NCI-H1417 (cell line): ENCODE measurements at places on chromosomes 16 and 17.

GRCh38 chr17:72119873-72120641 is 763 bp upstream of the SOX9 start:
- DNase-seq, result no peak

DNA sequence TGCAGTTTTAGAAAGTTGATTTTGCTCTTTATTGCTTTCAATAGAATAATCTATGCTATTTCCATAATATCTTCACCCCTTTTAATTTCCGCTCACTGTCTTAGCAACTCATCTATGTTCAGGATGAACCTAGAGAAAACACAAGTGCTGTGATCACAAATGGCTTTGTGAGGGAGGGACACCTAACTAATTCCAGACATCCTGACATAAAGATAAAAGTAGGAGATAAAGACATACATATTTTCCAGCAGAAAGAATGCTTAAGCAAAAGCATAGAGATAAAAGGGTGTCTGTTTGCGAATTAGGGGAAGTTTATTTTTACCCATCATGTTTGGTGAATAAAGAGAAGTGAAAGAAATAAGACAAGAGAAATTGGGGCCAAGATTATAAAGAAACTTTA is 254.2 kb downstream of the KCNJ2 start:
- no peak for DNase-seq

- no peak for DNase-seq
These were observed 7.8 kb downstream of the PLCG2 start for GRCh38 chr16:81786868-81787267.

DNA sequence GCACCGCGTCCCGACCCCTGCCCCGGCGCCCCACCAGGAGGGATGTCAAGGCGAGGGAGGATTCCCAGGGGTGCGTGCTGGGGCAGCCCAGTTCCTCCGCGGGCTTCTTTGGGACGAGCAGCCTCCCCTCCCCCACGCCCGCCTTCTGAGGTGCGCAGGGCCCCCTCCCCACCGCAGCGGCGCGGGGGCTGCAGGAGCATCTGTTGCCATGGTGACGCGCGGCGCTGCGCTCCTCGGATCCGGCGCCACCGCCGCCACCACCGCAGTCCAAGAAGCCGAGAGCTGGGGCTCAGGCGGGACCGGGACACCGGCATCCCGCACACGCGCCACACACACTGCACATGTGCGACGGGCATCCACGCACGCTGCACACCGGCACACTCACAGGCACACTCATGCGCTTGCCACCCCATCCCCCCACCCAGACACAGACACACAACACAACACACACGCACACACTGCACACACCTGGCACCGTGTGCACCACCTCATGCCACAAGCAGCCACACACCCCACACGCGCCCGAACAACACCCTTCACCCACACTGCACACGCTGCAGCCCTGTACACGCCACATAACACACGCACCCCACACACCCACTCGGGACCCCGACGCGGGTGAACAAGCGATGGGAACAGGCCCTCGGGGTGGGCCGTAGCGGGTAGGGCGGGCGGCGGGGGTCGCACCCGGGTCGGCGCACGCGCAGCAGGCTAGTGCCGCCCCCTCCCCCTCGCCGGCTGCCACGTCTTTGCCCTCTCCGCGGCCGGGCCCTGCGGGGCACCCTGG is 17.0 kb downstream of the ENPP7 start:
- DNase-seq, result peak; percentile 19

DNA sequence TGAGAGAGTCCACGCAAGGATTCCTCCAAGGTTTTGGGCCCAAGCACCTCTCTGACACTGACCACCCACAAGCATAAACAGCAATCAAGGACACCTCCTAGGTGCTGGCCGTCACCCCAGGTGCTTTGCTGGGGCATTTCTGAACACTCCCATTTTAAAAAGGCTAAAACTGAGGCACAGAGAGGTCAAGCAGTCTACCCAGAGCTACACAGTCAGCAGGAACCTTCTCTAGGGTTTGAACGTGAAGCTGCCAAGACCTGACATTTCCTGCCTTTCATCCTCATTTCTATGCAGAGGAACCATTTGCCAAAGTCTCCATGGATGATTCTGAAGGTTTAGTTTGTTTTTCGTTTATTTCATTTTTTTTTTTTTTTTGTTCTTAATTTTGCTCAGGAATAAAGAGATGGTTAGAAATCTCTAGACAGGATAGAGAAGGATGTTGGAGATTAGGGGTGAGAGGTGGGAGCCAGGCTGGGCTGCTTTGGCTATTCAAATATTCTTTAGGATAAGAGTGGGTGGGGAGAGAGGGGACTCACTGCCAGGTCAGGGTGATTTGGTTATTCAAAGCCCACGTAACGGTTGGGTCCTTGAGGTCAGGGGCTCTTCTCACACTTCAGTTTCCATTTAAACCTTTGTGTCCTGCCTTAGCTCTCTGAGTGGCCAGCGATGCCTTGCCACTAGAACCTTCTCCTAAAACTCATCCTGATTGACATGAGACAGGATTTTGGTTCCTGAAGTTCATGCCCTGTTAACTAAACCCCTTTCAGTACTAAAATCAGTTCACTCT is 6.2 kb downstream of the PLCG2 start:
- DNase-seq, result no peak

DNA sequence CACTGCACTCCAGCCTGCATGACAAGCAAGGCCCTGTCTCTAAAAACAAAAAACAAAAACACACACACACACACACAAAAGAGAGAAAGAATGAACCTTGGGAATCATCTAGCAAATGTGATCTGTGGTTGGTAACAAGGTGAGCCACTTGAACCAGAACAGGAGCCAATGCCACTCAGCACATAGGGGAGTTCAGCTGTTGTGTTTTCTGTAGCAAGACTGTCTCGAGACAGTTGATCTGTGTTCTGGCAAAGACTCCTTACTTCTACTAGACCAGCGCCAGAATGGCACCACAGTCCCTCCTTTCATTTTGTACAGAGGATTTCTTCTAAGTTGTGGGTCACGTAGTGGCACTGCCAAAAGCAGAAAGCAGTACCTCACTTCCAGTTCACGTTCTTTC is 20.7 kb downstream of the ATP2A1 start:
- no peak for DNase-seq

- no peak for DNase-seq
These were observed 16.5 kb upstream of the NSMCE1 start for GRCh38 chr16:27284865-27285675.

DNA sequence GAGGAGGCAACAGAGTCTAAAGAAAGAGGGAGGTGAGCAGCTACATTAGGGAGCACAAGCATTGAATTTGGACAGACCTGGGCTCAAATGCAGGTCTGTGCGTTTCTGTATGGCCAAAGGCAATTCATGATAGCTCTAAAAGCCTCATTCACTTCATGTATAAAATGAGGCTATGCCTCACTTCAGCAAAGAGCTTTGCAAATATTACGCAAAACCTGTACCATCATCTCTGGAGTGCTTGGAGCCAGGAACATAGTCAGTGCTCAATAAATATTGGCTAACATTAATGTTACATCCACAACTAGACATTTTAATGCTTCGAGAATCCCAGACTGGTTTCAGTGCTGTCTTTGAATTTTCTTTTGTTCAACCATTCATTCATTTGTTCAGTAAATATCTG is 254.7 kb upstream of the CDH11 start:
- DNase-seq, result no peak

DNA sequence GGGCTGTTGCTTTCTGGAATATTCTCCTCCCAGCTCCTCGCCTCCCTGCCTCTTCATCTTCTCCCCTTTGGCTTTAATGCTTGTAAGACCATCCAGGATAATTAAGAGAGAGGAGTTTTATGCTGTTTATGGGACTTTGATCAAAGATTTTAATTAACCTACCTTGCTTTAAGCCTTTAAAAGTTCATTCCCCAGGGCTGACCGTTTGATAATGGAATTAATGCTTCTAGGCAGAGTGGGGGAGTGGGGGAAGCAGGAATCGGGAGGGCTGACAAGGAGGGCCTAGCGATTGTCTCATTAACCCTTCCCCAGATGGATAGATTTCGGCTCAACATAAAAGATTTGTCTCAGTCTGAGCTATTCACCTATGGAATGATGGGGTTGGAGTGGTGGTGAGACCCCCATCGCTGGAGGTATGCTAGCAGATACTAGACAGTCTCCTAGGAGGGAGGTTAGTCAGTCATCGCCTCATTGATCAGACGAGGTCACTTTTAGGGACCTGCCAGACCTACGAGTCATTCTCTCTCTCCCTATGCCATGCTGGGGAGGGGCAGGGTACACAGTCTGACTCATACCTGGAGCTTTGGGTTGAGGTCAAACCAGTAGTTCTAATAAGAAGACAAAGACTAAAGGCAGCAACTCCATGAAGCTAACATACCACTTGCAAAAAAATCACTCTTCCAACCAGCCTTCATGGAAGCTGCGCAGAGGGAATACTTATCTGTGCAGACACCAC is 236.6 kb upstream of the NLRP1 start:
- DNase-seq, result no peak

- no peak for DNase-seq
These were observed 87.3 kb downstream of the TTC19 start for GRCh38 chr17:16086957-16087356.

DNA sequence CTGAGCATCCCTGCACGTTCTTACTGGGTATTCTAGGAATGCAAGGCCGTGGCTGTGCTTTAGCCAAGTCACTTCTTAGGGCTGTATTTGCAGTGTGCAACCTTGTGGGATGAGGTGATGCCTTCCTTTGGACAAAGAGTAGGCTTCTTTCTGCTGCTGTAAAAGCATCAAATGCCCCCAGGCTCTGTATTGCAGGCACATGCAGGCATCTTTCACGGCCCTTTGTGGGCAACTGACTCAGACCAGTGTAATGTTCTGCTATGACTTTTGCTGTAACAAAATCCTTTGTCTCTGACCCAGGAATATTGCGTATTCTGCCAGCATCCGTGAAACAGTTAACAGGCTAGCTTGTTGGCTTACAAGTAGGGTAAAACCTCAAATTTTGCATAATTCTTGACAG is 30.9 kb upstream of the GCSH start:
- no peak for DNase-seq

DNA sequence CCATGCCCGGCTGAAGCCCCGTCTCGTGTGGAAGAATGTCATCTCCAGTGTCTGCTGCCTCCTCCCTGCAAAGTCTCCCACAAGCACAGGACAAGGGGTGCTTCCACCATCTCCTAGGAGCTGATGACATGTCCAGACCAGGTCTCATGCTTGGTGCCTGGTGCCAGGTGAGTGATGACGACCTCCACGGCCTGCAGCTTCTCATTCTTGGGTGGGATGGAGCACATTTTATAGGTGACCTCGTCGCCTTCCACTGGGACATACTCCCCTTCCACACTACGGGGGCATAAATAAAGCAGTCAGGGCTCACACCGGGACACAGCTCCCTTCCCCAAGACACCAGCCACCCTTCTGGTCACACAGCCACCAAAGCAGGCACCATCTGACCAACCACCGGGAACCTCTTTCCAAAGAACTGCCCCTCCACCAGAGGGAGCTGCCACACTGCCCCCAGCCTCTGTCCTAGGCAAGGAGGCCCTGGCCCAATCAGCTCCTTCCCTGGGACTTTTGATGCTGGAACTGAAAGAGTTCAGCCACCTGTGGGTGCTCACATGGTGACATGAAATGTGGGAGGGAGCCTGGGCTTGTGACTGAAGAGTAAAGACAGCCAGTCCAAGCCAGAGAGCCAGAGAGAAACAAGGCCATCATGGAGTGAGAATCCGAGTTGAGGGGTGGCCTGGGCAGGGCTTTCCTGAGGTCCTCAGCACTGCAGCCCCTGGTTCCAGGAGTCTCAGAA is 13.6 kb downstream of the CARHSP1 start:
- no peak for DNase-seq

GRCh38 chr16:13378151-13378550 is 476.8 kb downstream of the SHISA9 start:
- DNase-seq, result no peak

- DNase-seq, result no peak
These were observed 31.8 kb upstream of the MAF start for GRCh38 chr16:79632289-79632688.

DNA sequence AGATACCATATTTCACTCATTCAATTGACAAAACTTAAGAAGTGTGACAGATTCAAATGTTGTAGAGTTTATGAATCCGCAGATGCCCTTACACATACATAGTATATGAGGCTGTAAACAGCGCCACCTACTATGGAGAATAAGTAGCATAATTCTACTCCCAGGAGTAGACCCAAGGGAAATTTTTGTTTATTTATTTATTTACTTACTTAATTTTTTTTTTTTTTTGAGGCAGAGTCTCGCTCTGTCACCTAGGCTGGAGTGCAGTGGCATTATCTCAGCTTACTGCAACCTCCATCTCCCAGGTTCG is 35.5 kb downstream of the GAN start:
- no peak for DNase-seq

DNA sequence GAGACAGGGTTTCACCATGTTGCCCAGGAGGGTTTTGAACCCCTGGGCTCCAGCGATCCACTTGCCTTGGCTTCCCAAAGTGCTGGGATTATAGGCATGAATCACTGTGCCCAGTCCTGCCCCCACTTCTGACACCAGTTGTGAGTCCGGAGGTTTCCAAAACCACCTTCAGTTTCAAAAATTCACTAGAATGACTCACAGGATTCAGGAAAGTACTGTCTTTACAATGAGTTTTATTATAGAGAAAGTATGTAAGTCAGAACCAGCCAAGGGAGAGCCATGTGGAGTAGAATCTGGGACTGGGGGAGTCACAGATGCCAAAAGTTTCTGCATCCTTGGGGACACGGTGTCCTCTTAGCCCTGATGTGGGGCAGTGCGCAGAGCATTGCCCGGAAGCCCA is 55.1 kb downstream of the PLD6 start:
- no peak for DNase-seq

- peak; percentile 24 for DNase-seq
These were observed 31.8 kb downstream of the ZNF750 start for GRCh38 chr17:82808006-82808405.

- DNase-seq, result no peak
These were observed 3.9 kb upstream of the SLC12A3 start for GRCh38 chr16:56861092-56861610.

GRCh38 chr17:78933025-78933958 is 8.1 kb upstream of the TIMP2 start:
- DNase-seq, result no peak

DNA sequence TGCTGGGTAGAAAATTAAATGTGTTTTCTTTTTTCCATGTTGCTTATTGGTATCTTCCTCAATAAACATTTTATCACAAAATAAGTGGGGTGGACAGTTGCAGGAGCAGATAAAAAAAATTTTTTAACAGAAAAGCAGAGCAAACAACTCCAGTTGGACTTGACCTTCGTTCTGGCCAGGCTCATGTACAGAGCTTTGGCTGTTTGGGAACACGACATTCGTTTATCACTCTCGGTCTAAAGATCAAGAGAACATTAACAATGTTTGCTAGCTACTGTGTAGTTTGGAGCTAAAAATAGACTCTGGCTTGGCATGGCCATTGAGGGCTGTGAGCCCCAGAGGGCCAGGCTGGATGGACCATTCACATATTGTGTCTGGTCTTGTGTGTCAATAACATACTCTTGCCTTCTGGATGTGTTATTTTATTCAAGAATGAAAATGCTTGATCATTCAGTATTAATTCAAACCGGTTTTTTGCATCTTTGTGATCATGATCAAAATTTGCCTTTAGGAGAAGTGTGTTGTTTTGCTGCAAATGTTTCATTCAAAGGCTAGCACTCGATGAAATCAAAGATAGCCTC is 56.6 kb downstream of the TMEM186 start:
- no peak for DNase-seq
